Stimulated activated CD8-positive, alpha-beta memory T cell treated with anti-CD3 and anti-CD28 coated beads, Interleukin-7, amount 100 ng/mL, for 4 hours (primary cell): ENCODE measurements at places on chromosomes 3 and 15.
A peak's percentile ranks its signal among the peaks of the same experiment; 100 is the strongest.

DNA sequence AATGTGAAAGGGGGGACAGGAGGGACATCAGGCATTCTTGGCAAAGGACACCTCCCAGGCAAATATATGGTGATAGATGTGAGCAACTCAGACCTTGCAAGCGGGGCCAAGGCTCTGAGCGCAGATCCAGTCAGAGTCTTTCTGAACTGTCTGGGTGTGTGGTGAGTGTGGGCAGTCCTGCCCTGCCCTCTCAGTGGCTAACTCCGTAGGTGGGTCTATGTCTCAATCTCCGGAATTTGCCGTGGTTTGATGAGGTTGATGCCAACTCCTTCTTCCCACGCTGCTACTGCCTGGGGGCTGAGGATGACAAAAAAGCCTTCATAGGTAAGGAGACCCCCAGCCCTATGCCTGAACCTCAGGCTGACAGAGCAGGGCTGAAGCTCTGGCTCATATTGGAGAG, 7.4 kb downstream of the TTLL3 start:
- no peak for DNase-seq

DNA sequence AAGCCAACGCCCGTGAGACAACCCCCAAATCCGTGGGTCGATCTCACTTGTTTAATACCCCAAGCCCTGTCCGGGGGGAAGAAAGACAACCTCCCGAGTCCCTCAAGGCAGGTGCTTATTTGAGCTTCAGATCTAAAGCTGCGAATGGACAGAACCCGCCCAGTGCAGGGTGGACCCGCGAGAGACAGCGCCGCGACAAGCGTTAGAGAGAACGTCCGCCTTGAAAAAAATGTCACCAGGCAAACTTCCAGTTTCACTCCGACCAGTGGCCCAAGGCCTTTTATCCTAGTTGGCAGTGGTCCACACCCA, 740 bp upstream of the OXSR1 start:
- DNase-seq, result no peak

- no peak for DNase-seq
Observed at GRCh38 chr3:94423578-94423977, 360.7 kb downstream of the NSUN3 start.

- DNase-seq, result peak; percentile 19
Observed at GRCh38 chr15:84992157-84992944, 10.7 kb downstream of the PDE8A start.

DNA sequence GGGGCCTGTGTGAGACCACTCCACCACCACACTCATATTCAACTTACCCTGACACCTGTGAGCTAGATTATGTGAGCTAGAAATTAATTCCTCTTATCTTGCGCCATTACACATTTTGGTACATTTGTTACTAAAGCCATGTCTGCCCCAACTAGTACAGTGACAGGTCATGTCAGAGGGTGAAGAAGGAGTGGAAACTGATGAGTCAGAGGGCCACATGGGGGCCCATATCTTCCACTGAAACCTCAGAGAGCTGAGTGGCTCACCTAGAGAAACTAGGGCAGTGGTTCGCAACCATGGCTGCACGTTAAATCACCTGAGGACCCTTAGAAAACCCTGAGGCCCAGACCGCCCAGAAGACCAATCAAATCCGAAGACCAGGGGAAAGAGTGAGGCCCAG, 15.7 kb upstream of the MEF2A start:
- no peak for DNase-seq

- no peak for DNase-seq
Observed at GRCh38 chr3:109774108-109774507, 436.8 kb upstream of the DPPA4 start.

GRCh38 chr3:33883538-33883950, 85.1 kb downstream of the PDCD6IP start:
- DNase-seq, result no peak

GRCh38 chr3:141853629-141854168, 22.7 kb upstream of the ATP1B3 start:
- DNase-seq, result no peak

- DNase-seq, result no peak
Observed at GRCh38 chr15:62558640-62559380, 393.7 kb upstream of the C2CD4B start.

GRCh38 chr3:184656458-184656828, 55.4 kb downstream of the MAGEF1 start:
- DNase-seq, result no peak

DNA sequence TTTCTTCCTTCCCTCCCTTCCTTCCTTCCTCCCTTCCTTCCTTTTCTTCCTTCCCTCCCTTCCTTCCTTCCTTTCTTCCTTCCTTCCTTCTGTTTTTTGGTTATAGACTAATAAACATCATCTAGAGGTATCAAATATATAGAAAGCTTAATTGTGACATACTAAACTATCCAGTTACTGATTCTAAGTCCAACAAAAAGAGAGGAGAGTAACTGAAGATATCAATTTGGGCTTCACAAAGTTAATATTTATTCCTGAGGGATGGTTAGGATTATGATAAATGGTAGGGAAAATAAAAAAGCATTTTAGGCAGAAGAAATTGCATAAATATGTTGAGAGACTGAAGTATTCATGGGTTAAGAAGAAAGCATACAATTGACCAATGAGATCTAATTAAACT, 7.8 kb upstream of the CLDN16 start:
- DNase-seq, result no peak

DNA sequence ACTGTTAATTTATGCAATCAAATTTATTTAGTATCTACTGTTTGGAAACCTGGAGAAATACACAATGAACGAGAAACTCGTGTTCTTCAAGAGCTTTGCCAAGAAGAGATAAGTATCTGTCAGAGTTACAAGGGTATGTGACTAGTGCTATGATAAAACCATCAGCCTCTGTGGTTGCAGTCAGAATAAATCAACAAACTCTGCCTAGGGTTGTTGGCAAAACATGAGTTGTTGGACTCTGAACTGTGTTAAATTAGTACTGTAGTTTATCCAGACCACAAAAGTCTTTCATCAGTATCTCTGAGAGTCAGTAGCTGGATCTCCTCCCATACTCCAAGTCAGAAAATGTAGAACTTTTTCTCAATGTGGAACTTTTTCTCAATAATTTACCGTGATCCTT, 918.4 kb downstream of the NAALADL2 start:
- DNase-seq, result no peak

DNA sequence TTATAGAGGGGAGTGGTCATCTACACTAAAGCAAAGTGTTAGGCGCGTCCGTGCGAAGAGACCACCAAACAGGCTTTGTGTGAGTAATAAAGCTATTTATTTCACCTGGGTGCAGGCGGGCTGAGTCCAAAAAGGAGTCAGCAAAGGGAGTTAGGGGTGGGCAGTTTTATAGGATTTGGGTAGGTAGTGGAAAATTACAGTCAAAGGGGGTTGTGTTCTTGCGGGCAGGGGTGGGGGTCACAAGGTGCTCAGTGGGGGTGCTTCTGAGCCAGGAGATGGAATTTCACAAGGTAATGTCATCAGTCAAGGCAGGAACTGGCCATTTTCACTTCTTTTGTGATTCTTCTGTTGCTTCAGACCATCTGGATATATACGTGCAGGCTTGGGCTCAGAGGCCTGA, 47.1 kb downstream of the OIP5 start:
- DNase-seq, result no peak
